Activated effector memory CD4-positive, alpha-beta T cell treated with Interleukin-2 at 50 U/mL for 16 hours (primary cell): ENCODE measurements at places on chromosomes 11 and 22.
A peak's percentile ranks its signal among the peaks of the same experiment; 100 is the strongest.

DNA sequence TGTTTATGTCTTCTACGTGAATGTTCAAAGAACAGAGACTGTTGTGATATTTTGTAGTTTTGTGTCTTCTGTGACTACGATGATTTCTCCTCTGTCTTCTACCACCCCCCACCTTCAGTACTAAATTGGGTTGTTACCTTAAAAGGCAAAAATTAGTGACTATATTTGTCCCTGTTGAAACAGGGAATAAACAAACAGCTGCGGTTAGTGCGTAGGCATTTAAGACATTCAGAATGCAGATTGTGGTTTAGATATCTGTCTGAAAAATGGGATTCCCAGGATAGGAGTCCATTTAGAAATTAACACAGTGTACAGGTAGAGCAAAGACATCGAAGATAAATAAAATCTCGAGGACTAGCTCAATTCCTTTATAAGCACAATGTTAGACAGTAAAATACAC lies 15.6 kb upstream of the ARHGAP42 start:
- DNase-seq: no peak

DNA sequence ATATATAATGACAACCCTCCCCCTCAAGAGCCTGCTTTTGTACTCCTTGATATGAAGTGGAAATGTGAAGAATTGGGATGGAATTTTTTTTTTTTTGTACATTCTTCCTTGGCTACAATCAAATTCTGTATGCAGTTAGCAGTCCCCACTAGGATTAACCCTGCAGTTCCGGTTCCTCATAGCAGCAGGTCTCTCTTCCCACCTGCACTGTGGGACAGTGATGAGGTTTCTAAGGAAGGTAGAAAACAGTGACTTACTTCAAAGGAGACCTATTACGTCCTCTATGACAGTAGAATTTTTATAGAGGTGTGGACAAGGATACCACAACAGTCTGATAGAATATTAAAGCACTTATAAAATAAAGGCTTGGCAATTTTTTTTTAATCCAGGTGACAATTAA lies 46.3 kb upstream of the ALKBH3 start:
- no peak for DNase-seq

GRCh38 chr11:107017104-107017432 lies 1.2 kb downstream of the GUCY1A2 start:
- no peak for DNase-seq

DNA sequence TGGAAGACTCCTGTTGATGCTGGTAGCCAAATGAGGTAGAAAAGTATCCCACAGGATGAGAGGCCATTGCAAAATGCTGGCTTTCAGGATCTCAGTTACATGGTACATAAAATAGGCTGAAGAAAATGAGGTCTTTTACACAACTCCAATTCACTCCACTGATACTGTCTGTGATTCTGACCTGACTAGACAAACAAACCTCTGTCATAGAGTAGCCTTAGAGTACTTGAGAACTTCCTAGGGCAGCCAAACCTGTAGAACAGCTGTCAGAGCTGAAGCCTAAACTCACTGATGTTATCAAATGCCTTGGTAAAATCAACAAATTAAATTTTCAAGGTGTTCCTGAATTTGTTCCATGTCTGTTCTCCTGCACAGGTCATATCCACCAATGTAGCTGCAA lies 26.2 kb upstream of the POGLUT3 start:
- no peak for DNase-seq

DNA sequence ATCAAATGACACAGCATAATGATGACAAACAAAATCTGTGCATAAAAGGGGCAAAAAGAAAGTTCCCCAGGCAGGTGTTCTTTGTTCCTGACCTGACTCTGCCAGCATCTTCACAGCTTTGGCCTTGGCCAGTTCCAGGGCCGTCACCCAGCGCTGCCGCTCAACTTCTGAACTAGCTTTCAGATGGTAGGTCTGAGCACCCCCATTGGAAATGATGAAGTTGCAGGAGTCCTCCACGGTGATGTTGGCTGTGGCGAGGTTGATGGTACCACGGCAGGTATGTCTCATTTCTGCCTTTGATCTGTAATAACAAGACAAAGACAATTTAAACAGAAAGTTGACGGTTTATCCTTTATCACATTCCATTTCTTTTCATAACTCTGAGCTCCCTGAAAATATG lies 5.3 kb downstream of the OSBP start:
- DNase-seq: no peak

DNA sequence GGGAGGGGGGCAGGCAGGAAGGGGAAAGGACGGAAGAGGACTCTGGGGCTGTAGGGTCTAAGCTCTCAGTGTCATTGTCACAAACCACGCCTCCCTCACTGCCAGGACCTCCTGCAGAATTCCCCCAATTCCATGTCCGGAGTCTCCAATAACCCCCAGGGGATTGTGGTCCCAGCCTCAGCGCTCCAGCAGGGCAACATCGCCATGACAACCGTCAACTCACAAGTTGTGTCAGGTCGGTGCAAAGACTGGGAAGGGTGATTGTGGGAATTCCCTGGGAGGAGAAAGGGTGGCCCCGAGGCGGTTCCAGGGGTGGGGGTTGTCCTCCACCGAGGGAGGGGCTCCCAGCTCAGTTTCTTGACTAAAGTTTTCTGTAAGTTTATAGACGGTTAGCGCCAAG lies 86.0 kb downstream of the FEZ1 start:
- DNase-seq: no peak

DNA sequence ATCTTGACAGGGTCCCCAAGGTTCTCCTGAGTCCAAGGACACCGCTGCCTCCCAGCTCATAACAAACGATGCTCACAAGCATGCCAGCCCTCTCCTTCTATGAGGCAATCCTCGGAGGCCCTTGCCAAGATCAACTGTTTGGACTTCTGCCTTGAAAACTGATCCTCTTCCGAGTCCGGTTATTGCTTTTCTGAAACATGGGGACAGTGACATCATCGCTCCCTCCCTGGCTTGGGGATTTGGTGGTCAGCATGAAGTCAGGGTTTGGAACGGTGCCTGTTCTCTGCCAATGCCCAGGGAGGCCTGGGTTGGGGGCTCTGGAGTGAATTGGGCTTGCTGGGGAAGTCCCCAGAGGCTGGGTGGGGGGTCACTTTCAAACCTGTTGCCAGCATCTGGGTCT lies 149.3 kb downstream of the FBXO7 start:
- DNase-seq: no peak

DNA sequence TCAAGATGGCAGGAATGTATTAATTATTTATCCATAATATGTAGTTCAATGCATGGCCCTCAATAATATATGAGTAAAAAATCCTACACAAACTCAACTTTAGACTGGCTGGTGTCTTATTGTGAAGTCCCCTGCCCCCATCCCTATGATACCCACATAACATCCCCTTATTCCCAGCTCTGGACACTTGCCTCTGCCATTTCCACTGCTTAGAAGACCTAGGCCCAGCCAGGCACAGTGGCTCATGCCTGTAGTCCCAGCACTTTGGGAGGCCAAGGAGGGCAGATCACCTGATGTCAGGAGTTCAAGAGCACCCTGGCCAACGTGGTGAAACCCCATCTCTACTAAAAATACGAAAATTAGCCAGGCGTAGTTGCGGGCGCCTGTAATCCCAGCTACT lies 84.4 kb downstream of the BDNF start:
- DNase-seq: no peak

DNA sequence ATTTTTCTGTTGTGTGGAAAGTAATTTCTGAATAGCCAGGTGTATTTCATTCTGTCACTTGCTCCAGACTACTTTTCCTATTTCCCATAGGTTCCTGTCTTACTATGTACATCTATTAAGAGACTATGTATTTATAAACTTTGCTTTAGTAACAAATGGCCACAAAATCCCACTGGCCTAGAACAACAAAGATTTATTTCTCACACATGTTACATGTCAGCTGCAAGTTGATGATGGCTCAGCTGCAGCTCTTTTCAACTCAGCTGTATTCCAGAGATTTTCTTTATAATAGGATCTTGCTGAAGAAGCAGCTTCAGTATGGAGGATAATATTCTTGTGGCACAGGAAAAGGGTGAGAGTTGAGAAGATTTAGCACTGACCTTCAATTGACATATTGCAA lies 539.6 kb upstream of the LRRC4C start:
- no peak for DNase-seq

GRCh38 chr22:49786976-49787706 lies 40.5 kb downstream of the BRD1 start:
- DNase-seq: no peak

DNA sequence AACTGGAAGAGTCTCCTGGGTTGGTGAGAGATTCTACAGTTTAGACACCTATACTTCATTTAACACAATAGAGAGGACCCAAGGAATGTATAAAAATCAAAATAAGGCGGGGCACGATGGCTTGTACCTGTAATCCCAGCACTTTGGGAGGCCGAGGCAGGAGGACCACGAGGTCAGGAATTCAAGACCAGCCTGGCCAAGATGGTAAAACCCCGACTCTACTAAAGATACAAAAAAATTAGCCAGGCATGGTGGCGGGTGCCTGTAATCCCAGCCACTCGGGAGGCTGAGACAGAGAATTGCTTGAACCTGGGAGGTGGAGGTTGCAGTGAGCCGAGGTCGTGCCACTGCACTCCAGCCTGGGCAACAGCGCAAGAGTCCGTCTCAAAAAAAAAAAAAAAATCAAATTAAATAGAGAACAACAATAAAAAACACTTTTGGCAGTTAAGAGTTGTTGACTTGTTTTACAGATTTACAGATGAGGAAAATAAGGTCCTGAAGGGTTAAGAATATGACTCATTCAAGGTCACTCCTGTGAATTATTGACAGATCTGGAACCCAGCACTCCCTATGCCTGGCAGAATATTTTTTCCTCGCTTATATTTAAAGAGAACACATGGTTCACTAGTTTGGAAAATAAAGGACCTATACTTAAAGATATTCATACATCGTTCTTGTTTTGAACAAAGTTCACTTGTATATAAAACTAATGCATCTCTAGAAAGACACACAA lies 5.2 kb downstream of the LGR4 start:
- no peak for DNase-seq

GRCh38 chr11:102390667-102391465 lies 43.9 kb downstream of the BIRC2 start:
- DNase-seq: peak; percentile 23

DNA sequence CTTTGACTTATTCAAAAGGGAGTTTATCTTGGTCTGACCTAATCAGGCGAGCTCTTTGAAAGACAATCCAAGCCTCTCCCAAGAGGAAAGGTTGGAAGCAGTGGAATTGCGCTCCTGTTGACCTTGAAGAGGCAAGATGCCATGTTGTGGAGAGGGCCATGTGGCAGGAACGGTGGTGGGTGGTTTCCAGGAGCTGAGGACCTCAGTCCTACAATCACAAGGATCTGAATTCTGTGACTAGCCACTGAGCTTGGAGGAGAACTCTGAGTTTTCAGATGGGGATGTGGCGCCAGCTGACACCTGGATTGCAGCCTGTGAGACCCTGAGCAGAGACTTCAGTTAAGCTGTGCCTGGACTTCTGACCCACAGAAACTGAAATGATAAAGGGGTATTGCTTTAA lies 6.0 kb upstream of the CBX6 start:
- DNase-seq: no peak

GRCh38 chr11:9386901-9387300 lies 2.4 kb downstream of the IPO7 start:
- DNase-seq: no peak

DNA sequence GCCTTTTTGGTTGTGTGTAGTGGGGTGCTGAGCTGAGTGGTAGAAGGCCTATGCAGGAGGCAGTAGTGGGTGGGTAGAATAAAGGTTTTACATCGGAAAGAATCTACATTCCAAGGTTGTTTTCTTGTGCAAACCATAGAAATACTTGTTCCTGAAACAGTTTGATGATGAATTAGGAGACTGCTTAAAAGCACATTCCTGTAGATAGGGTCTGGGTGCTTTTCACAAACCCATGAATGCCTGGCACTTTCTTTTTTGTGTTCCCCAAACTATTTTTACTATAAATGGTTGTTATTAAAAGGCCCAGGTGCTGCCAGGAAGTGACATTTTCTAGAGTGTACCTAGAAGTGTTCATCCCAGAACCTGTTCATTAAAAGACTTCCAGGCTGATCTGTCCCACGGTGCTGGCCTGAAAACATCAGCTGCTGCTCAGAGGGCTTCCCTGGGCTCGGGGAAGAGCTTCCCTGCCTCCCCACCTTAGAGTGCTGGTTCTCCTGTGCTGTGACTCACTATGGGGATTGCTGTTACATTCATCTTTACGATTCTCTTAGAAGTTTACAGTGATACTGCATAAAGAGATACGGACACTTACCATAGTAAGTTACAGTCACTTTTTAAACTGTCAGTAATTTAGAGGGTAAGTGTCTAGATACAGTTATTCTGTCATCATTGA lies 27.9 kb downstream of the PPFIA1 start:
- DNase-seq: no peak

- DNase-seq: no peak
These were observed 77.9 kb downstream of the SCN3B start for GRCh38 chr11:123576501-123576900.

DNA sequence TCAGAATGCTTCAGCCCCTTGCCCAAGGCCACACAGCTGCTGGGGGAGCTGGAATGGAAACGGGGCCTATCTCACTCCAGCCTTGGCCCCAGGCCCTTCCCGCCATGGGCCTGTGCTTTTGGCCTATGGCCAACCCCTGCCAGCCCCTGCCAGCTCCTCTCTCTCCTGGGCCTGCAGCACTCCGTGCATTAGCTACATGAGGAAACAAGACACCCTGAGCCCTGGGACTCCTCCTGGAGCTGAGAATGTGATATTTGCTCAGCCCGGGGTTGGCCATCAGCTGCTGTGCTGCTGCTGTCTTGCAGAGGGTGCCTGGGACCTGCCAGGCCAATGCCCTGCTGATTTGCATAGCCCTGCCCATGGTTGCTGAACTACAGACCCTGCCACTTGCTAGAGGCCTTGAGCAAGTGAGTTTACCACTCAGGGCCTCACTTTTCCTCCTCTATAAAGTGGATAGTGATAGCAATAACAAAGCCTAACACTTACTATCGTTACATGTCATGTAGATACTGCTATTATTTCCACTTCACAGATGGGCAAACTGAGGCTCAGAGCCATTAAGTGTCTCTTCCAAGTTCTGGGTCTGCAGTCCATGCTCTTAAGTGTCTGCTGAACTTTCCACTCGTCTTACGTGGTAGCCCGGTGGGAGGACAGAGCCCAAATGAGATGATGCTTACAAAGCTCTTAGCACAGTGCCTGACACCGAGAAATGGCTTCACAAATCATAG lies 99.6 kb downstream of the KIAA1671 start:
- DNase-seq: no peak

DNA sequence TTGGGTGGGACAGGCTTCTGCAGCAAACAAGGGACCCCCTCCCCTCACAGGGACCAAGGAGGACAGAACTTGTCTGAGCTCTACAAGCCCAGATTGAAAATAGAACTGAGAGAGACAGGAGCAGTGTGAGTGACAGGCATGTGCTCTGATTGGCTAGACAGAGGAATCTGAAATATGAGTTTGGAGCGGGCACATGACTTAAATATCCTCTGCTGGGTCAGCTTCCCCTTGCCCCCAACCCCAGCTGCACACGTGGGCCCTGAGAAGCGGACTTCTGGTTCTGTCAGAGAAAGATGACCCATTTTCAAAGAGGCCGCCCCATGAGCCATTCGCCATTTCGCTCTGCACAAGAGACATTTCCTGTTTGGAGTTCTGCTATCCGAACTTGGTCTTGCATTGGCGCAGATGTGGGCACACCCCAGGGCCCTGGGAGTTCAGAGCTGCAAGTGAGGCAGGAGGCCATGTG lies 5.3 kb downstream of the TUBA8 start:
- DNase-seq: no peak

- DNase-seq: no peak
These were observed 556.0 kb downstream of the LUZP2 start for GRCh38 chr11:25052844-25053243.

- DNase-seq: no peak
These were observed 41.0 kb upstream of the MS4A8 start for GRCh38 chr11:60658409-60658808.

GRCh38 chr22:20243537-20244249 lies 24.4 kb downstream of the RTN4R start:
- peak; percentile 62 for DNase-seq

GRCh38 chr11:22465620-22466019 lies 127.4 kb downstream of the SLC17A6 start:
- DNase-seq: no peak
